Common myeloid progenitor, CD34-positive (primary cell): ENCODE measurements at places on chromosomes 5 and 9.
A peak's percentile ranks its signal among the peaks of the same experiment; 100 is the strongest.

DNA sequence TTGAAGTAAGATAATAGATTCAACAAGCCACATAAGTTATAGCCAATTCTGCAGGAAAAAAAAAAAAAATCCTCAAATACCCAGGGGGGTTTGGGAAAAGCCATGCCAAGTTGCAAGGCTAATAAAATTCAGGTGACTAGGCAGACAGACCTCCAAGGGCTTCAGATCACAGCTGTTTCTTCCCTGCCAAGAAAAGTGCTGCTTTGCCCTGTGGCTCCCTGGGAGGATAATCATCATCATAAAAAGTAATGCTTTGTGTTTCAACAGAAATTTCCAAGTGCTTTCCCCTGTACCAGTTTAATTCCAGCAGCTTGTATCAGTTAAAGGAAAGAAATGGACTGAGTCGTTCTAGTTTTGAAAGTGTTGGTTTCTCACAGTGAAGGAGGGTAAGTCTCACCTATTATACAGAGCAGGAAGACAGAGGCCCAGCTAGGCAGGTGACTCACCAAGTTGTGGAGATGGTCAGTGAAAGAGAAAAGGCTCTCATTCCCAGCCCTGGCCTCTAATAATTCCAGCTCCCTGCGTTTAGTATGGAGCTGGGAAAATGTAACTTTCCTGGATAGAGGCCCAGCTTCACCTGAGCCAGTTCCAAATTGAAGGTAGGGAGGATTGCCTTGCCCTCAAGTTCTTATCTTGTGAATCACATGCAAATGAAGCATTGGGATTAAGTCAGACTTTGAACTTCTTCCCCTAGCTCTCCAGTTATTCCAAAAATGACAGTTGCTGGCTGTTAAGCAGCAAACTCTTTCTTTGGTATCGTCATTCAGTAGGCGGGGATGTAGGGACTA lies 263.4 kb downstream of the GRIA1 start:
- H3K4me1 ChIP-seq = no peaks in the 10 kb centered on the region
- DNase-seq = no peak
- no peak overlapping the region for H3K4me3 ChIP-seq

- no peak overlapping the region for H3K4me3 ChIP-seq
- no peak for DNase-seq
- H3K27me3 ChIP-seq = no peaks in the 10 kb centered on the region
- H3K36me3 ChIP-seq = no peaks in the 10 kb centered on the region
Measured at GRCh38 chr9:102986425-102986824, 8.7 kb upstream of the CYLC2 start.

GRCh38 chr5:77305956-77306355 lies 95.5 kb downstream of the PDE8B start:
- no peak overlapping the region for H3K4me3 ChIP-seq
- no peak for DNase-seq
- no peak overlapping the region for H3K27ac ChIP-seq
- no peaks in the 10 kb centered on the region for H3K4me1 ChIP-seq

GRCh38 chr5:171688696-171689495 lies 96.7 kb upstream of the SMIM23 start:
- peak; percentile 29 for DNase-seq
- no peaks in the 10 kb centered on the region for H3K36me3 ChIP-seq
- H3K27ac ChIP-seq = no peak overlapping the region
- no peaks in the 10 kb centered on the region for H3K27me3 ChIP-seq

- no peaks in the 10 kb centered on the region for H3K27me3 ChIP-seq
- no peak overlapping the region for H3K27ac ChIP-seq
- no peak overlapping the region for H3K4me3 ChIP-seq
- no peaks in the 10 kb centered on the region for H3K4me1 ChIP-seq
- peak; percentile 60 for DNase-seq
Measured at GRCh38 chr5:43661102-43661501, 58.1 kb downstream of the NNT start.

- no peak overlapping the region for H3K4me3 ChIP-seq
- no peaks in the 10 kb centered on the region for H3K36me3 ChIP-seq
Measured at GRCh38 chr5:159510282-159510681, 180.0 kb upstream of the IL12B start.

DNA sequence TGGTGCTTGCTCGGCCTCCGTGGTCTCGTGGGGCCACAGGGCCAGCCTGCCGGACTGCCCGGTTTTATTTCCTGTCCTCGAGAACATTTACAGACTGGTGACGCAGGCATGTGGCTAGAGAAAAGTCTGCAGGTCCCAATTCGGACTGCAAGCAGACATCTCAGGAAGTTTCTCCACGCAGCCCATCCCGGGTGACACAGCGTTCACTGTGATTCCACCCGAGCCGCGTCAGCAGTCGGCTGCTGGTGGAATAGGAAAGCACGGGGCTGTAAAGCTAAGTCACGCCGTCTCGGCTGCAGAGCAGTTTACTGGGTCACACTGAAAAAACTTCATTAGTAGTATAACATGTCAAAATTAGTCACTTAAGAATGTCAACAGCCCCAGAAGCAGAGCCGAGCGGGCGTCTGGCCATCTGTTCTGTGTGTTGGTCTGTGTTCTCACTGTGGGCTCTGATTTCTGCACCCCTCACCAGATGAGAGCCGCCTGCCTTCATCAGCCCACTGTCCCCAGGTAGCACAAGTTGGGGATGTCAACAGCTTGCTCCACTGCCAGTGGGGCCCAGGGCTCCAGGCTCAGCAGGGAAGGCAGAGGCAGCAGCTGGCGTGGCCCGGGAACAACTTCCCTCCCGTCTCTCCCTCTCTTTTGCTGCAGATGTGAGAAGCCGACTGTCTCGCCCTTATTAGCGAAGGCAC lies 363.7 kb downstream of the IRX2 start:
- no peaks in the 10 kb centered on the region for H3K36me3 ChIP-seq
- no peak overlapping the region for H3K4me3 ChIP-seq
- no peaks in the 10 kb centered on the region for H3K27me3 ChIP-seq
- H3K27ac ChIP-seq = no peak overlapping the region

GRCh38 chr5:102933316-102933715 lies 178.2 kb downstream of the PAM start:
- H3K27me3 ChIP-seq = no peaks in the 10 kb centered on the region
- H3K4me1 ChIP-seq = no peaks in the 10 kb centered on the region
- H3K4me3 ChIP-seq = no peak overlapping the region
- DNase-seq = no peak
- peaks cover 6% of the 10 kb centered on the region for H3K36me3 ChIP-seq

GRCh38 chr9:92664394-92665152 lies 5.4 kb downstream of the IPPK start:
- DNase-seq = no peak
- H3K27ac ChIP-seq = no peak overlapping the region
- H3K36me3 ChIP-seq = no peaks in the 10 kb centered on the region
- H3K27me3 ChIP-seq = no peaks in the 10 kb centered on the region
- H3K4me1 ChIP-seq = peaks cover 11% of the 10 kb centered on the region

DNA sequence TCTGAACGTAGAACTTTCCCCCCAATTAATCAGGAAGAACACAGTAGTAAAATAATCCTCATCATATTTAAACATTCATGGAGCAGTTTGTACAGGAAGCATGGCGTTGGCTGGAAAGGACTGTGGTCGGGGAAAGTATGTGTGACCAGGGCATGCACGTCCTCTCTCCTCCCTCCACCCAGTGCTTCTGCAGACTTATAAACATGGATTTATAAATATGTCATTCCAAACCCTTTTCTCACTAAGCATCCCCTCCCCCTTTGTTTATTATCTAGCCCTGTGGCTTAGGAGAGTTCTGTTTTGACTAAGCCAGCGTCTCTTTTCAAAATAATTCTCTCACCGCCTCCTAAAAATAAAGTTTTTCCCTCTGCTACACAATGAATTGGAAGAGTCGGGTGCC lies 70.4 kb upstream of the DAP start:
- no peaks in the 10 kb centered on the region for H3K27me3 ChIP-seq
- no peaks in the 10 kb centered on the region for H3K36me3 ChIP-seq
- no peaks in the 10 kb centered on the region for H3K4me1 ChIP-seq
- H3K4me3 ChIP-seq = no peak overlapping the region
- DNase-seq = no peak
- H3K27ac ChIP-seq = no peak overlapping the region

GRCh38 chr5:137617528-137618205 lies 118.2 kb downstream of the KLHL3 start:
- H3K4me3 ChIP-seq = no peak overlapping the region
- no peak for DNase-seq
- no peaks in the 10 kb centered on the region for H3K27me3 ChIP-seq
- H3K4me1 ChIP-seq = peaks cover 12% of the 10 kb centered on the region
- H3K36me3 ChIP-seq = peaks cover 29% of the 10 kb centered on the region

- no peak for DNase-seq
- no peak overlapping the region for H3K4me3 ChIP-seq
- no peaks in the 10 kb centered on the region for H3K27me3 ChIP-seq
- H3K4me1 ChIP-seq = no peaks in the 10 kb centered on the region
Measured at GRCh38 chr9:8012986-8013385, 213.4 kb upstream of the DMAC1 start.

GRCh38 chr9:113387560-113388230 lies 10.9 kb upstream of the HDHD3 start:
- H3K4me3 ChIP-seq = no peak overlapping the region
- no peaks in the 10 kb centered on the region for H3K27me3 ChIP-seq
- DNase-seq = no peak
- no peak overlapping the region for H3K27ac ChIP-seq
- peaks cover 65% of the 10 kb centered on the region for H3K36me3 ChIP-seq

GRCh38 chr5:179624841-179625271 lies 1.4 kb upstream of the HNRNPH1 start:
- H3K4me3 ChIP-seq = peak overlapping the region; percentile 99
- H3K36me3 ChIP-seq = peaks cover 22% of the 10 kb centered on the region
- no peaks in the 10 kb centered on the region for H3K27me3 ChIP-seq
- peak overlapping the region; percentile 97 for H3K27ac ChIP-seq
- DNase-seq = no peak
- H3K4me1 ChIP-seq = peaks cover 32% of the 10 kb centered on the region

GRCh38 chr9:5557606-5558587 lies 47.6 kb downstream of the PDCD1LG2 start:
- no peak for DNase-seq
- H3K4me3 ChIP-seq = no peak overlapping the region
- no peak overlapping the region for H3K27ac ChIP-seq
- H3K4me1 ChIP-seq = peaks cover 24% of the 10 kb centered on the region

GRCh38 chr9:117278471-117279035 lies 136.3 kb downstream of the ASTN2 start:
- no peak overlapping the region for H3K27ac ChIP-seq
- H3K4me1 ChIP-seq = no peaks in the 10 kb centered on the region
- DNase-seq = no peak
- no peaks in the 10 kb centered on the region for H3K36me3 ChIP-seq
- no peaks in the 10 kb centered on the region for H3K27me3 ChIP-seq
- no peak overlapping the region for H3K4me3 ChIP-seq

DNA sequence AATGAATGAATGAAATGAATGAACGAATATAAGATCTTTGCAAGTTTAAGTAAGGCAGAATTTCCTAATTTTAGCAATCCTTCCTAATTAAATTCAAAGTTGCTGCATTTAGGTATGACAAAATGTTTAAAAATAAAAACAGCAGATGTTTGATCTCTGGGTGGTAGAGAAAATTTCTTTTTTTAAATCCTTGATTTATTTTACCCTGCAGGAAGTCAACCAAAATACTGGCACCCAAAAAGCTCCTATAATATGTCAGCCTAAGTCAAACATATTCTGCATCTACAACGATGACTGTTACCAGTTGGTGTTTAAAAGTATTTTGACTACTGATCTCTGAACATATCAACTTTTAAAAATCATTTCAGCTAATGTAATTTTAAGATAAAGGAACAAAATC lies 58.4 kb downstream of the TTC39B start:
- no peak overlapping the region for H3K4me3 ChIP-seq
- H3K36me3 ChIP-seq = no peaks in the 10 kb centered on the region
- H3K4me1 ChIP-seq = no peaks in the 10 kb centered on the region
- no peak for DNase-seq
- H3K27ac ChIP-seq = no peak overlapping the region
- no peaks in the 10 kb centered on the region for H3K27me3 ChIP-seq

GRCh38 chr5:165805756-165806155 lies 2300.3 kb downstream of the MAT2B start:
- no peaks in the 10 kb centered on the region for H3K36me3 ChIP-seq
- no peak overlapping the region for H3K4me3 ChIP-seq
- no peak overlapping the region for H3K27ac ChIP-seq
- no peak for DNase-seq
- no peaks in the 10 kb centered on the region for H3K27me3 ChIP-seq

DNA sequence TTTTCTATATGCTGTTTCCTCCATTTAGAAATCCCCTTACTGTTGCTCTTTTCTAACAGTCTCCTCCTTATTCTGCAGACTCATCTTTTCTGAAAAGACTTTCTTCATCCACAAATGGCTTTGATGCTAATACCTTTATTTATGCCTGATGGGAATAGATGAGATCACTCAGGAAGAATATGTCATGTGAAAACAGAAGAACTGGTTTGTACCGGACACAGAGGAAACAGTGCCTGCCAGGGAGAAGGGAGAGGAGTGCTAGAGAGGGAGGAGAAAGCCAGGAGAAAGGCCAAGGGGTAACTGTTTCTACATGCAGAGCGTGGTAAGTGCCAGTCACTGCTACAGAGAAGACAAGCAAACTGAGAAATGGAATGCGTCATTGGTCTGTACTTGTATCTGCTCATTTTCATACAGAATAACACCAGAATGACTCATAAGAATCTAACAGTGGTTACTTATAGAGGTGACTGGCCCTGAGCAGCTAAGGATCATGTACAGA lies 45.9 kb upstream of the PJA2 start:
- no peaks in the 10 kb centered on the region for H3K27me3 ChIP-seq
- H3K4me3 ChIP-seq = no peak overlapping the region
- H3K4me1 ChIP-seq = no peaks in the 10 kb centered on the region
- no peaks in the 10 kb centered on the region for H3K36me3 ChIP-seq
- peak; percentile 82 for DNase-seq
- no peak overlapping the region for H3K27ac ChIP-seq

- no peak overlapping the region for H3K27ac ChIP-seq
- H3K4me3 ChIP-seq = no peak overlapping the region
- H3K4me1 ChIP-seq = no peaks in the 10 kb centered on the region
- H3K27me3 ChIP-seq = no peaks in the 10 kb centered on the region
- no peaks in the 10 kb centered on the region for H3K36me3 ChIP-seq
- no peak for DNase-seq
Measured at GRCh38 chr9:18490641-18491370, 16.9 kb downstream of the ADAMTSL1 start.

GRCh38 chr5:92147798-92148197 lies 764.7 kb upstream of the ARRDC3 start:
- no peak overlapping the region for H3K27ac ChIP-seq
- no peaks in the 10 kb centered on the region for H3K4me1 ChIP-seq
- H3K27me3 ChIP-seq = no peaks in the 10 kb centered on the region
- H3K36me3 ChIP-seq = no peaks in the 10 kb centered on the region

DNA sequence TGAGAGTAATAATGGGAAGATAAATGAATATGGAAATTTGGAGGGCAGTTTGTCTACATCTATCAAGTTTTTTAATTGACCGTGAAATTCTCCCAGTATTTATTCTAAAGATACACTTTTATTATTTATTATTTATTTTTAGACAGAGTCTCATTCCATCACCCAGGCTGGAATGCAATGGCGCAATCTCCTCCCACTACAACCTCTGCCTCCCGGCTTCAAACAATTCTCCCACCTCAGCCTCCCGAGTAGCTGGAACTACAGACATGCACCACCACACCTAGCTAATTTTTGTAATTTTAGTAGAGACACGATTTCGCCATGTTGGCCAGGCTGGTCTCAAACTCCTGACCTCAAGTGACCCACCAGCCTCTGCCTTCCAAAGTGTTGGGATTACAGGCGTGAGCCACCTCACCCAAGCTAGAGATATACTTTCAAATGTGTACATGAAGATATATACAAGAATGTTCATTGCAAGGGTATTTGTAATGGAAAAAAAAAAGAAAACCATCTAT lies 97.7 kb upstream of the SLC12A2 start:
- H3K27ac ChIP-seq = no peak overlapping the region
- H3K4me1 ChIP-seq = no peaks in the 10 kb centered on the region
- no peak overlapping the region for H3K4me3 ChIP-seq
- DNase-seq = no peak
- no peaks in the 10 kb centered on the region for H3K27me3 ChIP-seq
- no peaks in the 10 kb centered on the region for H3K36me3 ChIP-seq

GRCh38 chr9:106872641-106873040 lies 9.7 kb downstream of the ZNF462 start:
- H3K4me1 ChIP-seq = no peaks in the 10 kb centered on the region
- no peaks in the 10 kb centered on the region for H3K36me3 ChIP-seq
